CD4-positive, alpha-beta memory T cell (primary cell): ENCODE measurements at places on chromosomes 13 and 19. TPM values are rescaled to one million over a fixed set of nuclear protein-coding genes. Genes with fewer than 3 reads are reported as not detected.

The STAP2 gene
- 0.86 TPM for total RNA-seq

The FUT3 gene
- total RNA-seq = not detected

The NDUFA7 gene
- 30.4 TPM for total RNA-seq

The RPL18 gene
- 2,448 TPM for total RNA-seq

The KLK15 gene
- not detected for total RNA-seq

The UPK1A gene
- total RNA-seq = 0.55 TPM

The ZNF653 gene
- total RNA-seq = 24.1 TPM

The CGB8 gene
- not detected for total RNA-seq

The SIGLEC11 gene
- total RNA-seq = not detected

The NKPD1 gene
- total RNA-seq = 1.2 TPM

The KCNN4 gene
- 33.6 TPM for total RNA-seq

The ZNF724 gene
- 6.1 TPM for total RNA-seq

The GNA15 gene
- total RNA-seq = 2.5 TPM

The LIM2 gene
- not detected for total RNA-seq

The LILRA2 gene
- 0.47 TPM for total RNA-seq

The ZNF792 gene
- total RNA-seq = 33.9 TPM

The LGI4 gene
- total RNA-seq = 0.72 TPM

The LILRB3 gene
- total RNA-seq = 8.8 TPM

The CLDN10 gene
- not detected for total RNA-seq

The KLHL1 gene
- not detected for total RNA-seq

The LILRA1 gene
- total RNA-seq = not detected
